Spinal cord (tissue), 10 donors: ENCODE measurements at places on chromosomes 12 and 14.

- no peak for DNase-seq
These were observed 66.1 kb downstream of the ARMH4 start for GRCh38 chr14:58085877-58086276.

DNA sequence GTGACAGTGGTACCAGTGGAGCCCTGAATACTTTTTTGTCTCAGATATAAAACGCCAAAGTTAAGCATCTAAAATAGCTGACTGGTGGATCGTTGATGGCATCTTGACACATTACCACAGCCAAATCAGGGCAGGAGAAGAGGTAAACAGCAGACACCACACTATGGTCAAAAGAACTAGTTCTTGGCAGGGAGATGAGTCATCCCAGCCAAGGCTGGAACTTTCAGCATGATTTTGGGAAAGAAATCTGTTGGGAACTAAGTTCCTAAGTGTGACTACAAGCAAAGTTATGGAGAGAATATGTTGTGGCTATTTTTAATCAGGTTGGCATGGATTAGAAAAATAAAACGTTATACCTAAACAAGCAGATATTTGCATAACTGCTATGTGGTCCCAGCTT lies 36.9 kb downstream of the LGR5 start:
- DNase-seq: no peak

DNA sequence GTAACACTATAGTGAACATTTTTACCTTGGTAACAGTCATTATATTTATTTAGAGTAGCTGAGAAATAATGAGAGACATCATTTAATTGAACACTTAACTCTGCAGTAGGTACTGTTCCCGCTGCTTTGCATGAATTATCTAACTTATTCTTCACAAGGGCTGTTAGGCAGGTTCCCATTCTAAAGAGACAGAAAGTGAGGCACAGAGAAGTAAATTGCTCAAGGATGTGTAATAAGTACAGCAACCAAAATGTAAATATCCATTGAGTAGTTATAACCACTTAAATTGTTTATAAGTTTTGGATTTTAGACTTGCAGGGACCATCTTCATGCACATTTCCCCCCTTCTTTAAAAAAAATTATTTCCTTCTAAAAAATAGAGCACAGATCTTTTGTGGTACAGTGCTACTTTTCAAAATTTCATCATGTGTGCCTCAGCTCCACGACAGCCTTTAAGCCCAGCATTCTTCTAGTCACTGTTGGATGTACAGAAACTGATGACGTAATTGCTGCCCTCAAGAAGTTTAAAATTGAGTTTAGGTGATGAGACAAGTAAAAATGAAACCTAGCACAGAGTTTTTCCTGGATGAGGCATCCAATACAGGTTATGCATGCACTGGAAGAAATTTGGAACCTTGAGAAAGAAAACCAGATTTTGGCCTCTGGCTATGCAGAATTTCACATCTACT lies 6.0 kb upstream of the MANSC4 start:
- no peak for DNase-seq

- DNase-seq: no peak
These were observed 82.9 kb downstream of the CCDC60 start for GRCh38 chr12:119417440-119417839.

DNA sequence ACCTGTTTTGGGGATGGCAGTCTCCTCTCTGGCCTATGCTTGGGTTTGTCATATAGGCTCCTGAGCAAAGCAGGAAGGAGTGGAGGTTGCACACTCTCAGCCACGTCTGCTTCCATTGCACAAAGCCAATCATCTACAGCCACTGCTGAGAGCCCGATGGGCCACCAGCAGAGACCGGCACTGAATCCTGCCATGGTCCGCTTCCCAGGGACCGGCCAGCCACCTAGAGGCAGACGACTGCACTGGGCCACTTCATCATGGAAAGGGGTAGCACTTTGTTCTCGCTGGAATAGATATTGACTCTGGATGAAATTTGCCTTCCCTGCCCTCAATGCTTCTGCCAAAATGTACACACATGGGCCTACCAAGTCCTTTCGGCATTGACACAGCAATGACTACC lies 22.3 kb downstream of the DLK1 start:
- DNase-seq: no peak

DNA sequence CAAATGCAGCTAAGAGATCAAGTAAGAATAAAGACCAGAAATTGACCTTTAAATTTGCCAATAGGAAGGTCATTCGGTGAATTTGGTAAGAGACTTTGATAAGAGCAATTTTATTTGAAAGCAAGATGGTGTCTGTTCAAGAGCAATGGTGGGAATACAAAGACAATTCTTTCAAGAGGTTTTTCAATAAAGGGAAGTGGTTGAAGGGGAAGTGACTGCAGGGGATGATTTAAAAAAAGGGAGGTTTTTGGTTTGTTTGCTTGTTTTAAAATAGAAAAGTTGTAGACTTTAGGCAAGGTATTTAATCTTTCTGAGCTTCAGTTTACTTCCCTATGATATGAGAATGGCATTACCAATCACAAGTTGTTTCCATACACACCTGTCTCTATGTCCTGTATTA lies 4.3 kb upstream of the APPL2 start:
- DNase-seq: no peak

DNA sequence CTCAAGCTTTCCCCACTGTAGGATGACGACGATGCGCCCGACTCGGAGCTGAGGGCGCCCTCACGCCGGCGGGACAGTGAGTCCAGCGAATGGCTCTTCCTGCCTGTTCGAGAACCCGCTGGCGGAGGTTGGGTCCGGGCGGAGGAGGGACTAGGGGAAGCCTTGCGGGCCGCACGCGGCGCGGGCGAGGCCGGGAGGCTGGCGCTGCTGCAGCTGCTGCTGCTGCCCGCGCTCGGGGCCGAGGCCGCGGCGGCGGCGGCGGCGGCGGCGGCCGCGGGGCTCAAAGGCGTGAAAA lies 1.9 kb downstream of the CCDC177 start:
- no peak for DNase-seq

DNA sequence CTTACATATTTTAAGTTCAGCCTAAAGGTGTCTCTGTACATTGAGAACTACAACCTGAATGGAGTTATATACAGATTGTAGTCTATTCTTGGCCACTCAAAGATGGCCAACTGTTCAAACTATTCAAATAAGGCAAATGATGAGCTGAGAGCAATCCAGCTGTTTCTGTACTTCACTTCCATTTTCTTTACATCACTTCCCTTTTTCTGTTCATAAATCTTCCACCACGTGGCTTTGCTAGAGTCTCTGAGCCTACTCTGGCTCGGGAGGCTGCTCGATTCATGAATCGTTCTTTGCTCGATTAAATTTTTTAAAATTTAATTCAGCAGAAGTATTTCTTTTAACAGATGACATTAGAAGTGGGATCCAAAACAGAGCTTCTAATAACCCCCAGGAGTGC lies 879.7 kb downstream of the GALC start:
- no peak for DNase-seq

GRCh38 chr14:64826333-64826732 lies 53.4 kb downstream of the SPTB start:
- DNase-seq: no peak

- no peak for DNase-seq
These were observed 4.4 kb upstream of the SOCS2 start for GRCh38 chr12:93568091-93568490.

DNA sequence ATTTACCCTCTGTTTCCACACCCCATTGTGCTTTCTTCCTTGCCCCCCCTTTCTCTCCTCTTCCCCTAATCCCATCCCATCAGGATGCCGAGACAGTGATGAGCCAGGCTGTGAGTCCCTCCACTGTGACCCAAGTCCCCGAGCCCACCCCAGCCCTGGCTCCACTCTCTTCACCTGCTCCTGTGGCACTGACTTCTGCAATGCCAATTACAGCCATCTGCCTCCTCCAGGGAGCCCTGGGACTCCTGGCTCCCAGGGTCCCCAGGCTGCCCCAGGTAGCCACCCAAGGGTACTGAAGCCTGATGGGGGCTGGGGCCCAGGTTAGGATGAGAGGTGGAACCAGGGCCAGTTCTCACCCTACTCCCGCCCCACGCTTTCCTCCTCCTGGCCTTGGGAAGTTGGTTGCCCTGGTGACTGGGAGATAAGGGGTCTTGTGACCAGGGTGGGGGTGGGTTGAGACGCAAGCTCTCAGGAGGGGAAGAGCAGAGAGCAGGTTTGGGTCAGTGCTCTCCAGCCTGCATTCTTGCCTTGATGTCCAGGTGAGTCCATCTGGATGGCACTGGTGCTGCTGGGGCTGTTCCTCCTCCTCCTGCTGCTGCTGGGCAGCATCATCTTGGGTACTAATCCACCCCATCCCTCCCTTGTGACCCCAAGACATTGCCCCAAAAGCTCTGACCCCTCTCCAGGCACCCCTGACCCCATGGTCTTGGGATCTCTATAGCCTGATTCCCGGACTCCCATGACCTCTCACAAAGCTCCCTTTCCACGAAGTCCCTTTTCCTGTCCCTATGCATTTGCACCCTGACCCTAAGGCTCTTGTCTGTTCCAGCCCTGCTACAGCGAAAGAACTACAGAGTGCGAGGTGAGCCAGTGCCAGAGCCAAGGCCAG lies 1.2 kb downstream of the AMHR2 start:
- DNase-seq: no peak

DNA sequence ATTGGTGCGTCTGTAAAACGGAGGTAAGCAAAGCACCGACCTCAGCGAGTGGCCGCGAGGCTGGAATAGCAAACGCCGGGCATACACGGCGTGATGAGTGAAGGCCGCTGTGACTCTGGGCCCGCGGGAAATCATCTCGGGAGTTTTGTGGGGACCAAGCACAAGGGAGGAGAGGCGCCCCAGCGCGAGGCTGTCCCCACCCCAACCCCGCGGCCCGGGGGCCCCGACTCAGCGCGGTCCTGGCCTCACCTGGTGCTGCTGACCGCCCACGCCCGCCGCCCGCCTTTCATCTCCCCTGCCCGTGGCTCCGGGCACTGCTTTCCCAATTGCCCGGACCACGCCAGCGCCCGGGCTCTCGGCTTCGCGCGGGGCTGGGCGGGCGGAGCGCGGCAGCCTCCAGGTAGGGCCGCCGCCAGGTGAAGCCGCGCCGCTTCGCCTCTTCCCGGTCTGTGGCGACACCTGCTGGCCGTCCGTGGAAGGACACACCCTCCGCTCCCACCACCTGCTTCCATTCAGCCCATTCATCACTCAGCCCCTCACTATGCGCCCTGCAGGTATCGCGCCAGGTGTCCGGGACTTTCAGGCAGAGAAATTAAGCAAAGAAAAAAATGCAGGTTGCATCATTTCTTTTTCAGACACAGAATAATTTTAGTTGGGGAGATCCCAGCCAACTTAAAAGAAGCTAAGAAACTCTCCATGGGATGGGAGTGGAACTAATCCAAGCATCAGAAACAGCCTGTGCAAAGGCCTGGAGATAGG lies 360.4 kb downstream of the MED13L start:
- peak; percentile 81 for DNase-seq

DNA sequence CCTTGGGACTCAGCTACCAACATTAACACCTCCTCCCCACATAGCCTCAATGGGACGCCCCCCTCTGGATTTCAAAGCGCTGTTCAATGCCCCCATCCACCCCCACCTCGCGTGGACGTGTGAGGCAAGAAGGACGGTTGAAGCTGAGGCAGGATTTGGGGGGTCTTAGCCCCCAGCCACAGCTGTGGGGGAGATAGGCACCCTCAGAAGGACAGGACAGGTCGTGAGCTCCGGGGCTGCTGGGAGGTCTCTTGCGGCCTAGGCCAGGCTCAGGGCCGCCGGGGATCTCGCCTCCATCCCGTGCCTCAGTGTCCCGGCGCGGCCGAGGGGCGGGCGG lies 8.3 kb upstream of the SP7 start:
- DNase-seq: peak; percentile 32

DNA sequence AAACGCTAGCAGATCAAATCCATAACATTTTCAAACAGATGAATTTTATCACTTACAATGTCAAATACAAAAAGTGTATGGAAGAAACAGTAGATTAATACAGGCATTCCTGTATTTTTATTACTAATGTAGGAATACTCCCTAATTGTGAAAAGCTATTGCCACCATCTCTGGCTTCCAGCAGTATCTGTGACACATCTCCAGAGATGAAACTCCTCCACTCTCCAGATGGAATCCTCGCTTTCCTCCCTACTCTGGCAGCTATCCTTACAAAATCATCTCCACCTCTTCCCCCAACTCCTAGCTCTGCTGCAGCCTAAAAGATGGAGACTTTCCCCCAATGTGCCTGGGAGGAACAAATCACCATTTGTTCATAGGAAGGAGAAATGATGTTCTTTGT lies 211.4 kb downstream of the SSPN start:
- DNase-seq: no peak

DNA sequence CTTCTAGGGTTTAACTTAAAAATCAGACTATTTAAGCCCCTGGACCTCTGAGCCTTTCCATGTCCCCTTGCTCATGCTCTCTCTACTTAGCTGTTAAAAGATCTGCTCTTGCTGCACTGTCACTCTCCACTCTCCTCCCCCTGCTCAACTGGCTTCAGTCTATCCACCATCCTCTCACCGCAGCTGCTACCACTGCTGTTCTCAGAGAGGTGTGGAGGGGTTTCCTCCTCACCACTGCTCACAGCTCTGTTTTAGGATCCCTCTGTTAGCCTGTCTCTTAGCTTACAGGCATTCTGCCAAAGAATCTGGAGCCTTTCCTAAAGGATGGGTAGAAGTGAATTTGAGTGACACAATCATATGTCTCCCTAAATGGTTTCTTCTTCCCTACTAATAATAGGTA lies 43.7 kb upstream of the ATP2B1 start:
- no peak for DNase-seq

DNA sequence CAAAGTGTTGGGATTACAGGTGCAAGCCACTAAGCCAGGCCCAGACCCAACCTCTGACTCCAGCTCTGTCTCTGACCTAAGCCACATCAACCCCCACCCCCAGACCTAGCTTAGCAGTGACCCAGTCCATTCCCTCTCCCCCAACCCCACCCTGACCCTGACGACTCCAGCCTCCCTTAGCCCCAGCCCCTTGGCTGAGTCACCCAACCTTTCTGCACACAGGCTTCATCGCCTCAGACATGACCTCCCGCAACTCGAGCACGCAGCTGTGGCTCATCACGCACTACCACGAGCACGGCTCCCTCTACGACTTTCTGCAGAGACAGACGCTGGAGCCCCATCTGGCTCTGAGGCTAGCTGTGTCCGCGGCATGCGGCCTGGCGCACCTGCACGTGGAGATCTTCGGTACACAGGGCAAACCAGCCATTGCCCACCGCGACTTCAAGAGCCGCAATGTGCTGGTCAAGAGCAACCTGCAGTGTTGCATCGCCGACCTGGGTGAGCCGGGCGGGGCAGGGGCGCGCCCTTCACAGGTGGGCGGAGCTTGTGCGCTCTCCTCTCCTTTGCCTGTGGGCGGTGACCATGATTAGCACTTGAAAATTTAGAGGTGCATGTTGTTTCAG lies 7.8 kb downstream of the ACVRL1 start:
- no peak for DNase-seq

DNA sequence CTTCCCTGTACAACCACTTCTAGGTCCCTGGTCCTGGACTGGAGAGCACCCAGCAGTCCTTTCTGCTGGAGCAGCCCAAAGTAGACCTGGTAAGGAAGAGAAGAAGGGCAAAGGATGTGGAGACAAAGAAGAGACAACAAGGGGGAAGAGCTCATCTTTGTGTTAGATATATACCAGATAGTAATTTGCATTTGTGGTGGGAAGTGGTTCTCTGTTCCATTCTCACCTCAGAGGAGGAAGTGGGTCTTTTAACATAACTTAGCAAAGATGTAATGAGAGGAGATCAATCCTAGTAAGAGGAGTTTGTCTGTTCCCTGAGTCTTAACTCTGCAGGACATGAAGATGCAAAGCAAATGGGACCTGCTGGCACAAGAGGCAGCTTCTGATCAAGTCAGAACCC lies 8.0 kb downstream of the CCDC198 start:
- no peak for DNase-seq

GRCh38 chr14:41873686-41874317 lies 267.1 kb downstream of the LRFN5 start:
- DNase-seq: peak; percentile 71

- DNase-seq: no peak
These were observed 19.9 kb downstream of the HRK start for GRCh38 chr12:116861320-116861719.
